ENCODE measurements at places on chromosomes 3 and 15. TPM values are rescaled to one million over a fixed set of nuclear protein-coding genes. Genes with fewer than 3 reads are reported as not detected.

PSTPIP1 gene
- total RNA-seq = not detected

ZNF860 gene
- total RNA-seq = 0.28 TPM

TGM4 gene
- total RNA-seq = not detected

EPHB1 gene
- 0.28 TPM for total RNA-seq

SCAMP2 gene
- 13.5 TPM for total RNA-seq

MOBP gene
- total RNA-seq = not detected

KLF15 gene
- total RNA-seq = 3.6 TPM

LMLN gene
- total RNA-seq = 6.5 TPM

LTK gene
- not detected for total RNA-seq

LYZL4 gene
- total RNA-seq = not detected

ADGRG7 gene
- total RNA-seq = not detected

SEMA6D gene
- 22.9 TPM for total RNA-seq

CA12 gene
- 42.1 TPM for total RNA-seq

C2CD4A gene
- not detected for total RNA-seq

EPHA6 gene
- total RNA-seq = under 0.01 TPM

CLRN1 gene
- not detected for total RNA-seq

TMEM89 gene
- total RNA-seq = not detected

SLC12A1 gene
- total RNA-seq = not detected

ZDHHC19 gene
- not detected for total RNA-seq

FOXB1 gene
- total RNA-seq = not detected

TASOR gene
- 74.8 TPM for total RNA-seq

GOLGA6D gene
- total RNA-seq = not detected

LIPC gene
- total RNA-seq = 1.3 TPM

ATP13A5 gene
- not detected for total RNA-seq

ZNF80 gene
- not detected for total RNA-seq

EFCC1 gene
- total RNA-seq = not detected

LMAN1L gene
- not detected for total RNA-seq

CDCP1 gene
- total RNA-seq = 5.6 TPM

KLHL6 gene
- total RNA-seq = under 0.01 TPM

SPATA12 gene
- not detected for total RNA-seq

CACNA2D2 gene
- 0.09 TPM for total RNA-seq

AMT gene
- 0.71 TPM for total RNA-seq

LRRC34 gene
- 1.4 TPM for total RNA-seq

REC114 gene
- not detected for total RNA-seq

RBM6 gene
- total RNA-seq = 32.7 TPM

SYNPR gene
- total RNA-seq = not detected

CAPN3 gene
- total RNA-seq = 1.7 TPM

WDR93 gene
- under 0.01 TPM for total RNA-seq

FBXO40 gene
- total RNA-seq = not detected

SERPINI2 gene
- total RNA-seq = not detected
